Mesothelial cell of epicardium (in vitro differentiated cells): ENCODE measurements at places on chromosomes 4 and X. TPM values are rescaled to one million over a fixed set of nuclear protein-coding genes. Genes with fewer than 3 reads are reported as not detected.

Gene PROM1
- 11.6 to 13.7 TPM (median 12.4 TPM) in 3 replicates for total RNA-seq

GRCh38 chr4:87579478-87579877 lies 28.9 kb upstream of the DSPP start:
- H3K27me3 ChIP-seq, result no peaks in the 10 kb centered on the region
- H3K27ac ChIP-seq, result no peak overlapping the region

- peaks cover 10% of the 10 kb centered on the region for H3K36me3 ChIP-seq
- H3K27ac ChIP-seq, result no peak overlapping the region
- DNase-seq, result no peak
- H3K27me3 ChIP-seq, result no peaks in the 10 kb centered on the region
Observed at GRCh38 chr4:147461161-147461560, 19.7 kb upstream of the EDNRA start.

Gene PPARGC1A
- total RNA-seq, result 3.1 to 3.7 TPM (median 3.4 TPM) in 3 replicates

Gene C4orf50
- total RNA-seq, result 0.02 to 0.04 TPM in 2 of 3 replicates, not detected in the other

DNA sequence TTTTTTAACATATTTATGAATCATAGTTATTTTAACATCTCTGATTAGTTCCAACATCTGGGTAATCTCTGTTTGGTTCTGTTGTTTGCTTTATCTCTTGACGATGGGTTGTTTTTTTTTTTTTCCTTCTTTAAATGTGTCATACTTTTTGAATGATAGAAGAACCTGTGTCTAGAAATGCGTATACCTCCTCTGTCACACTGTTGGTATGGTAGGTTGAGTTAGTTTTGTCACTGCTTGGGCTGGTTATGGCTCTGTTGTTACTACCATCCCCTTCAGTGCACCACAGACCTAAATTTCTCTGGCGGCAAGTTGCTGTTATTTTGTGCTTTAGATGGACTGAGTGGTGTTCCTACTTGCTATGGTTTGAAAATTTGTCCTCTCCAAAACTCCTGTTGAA lies 16.8 kb downstream of the STIM2 start:
- no peak for DNase-seq
- peaks cover 20% of the 10 kb centered on the region for H3K36me3 ChIP-seq
- H3K27ac ChIP-seq, result no peak overlapping the region
- H3K4me1 ChIP-seq, result peaks cover 14% of the 10 kb centered on the region
- no peak overlapping the region for H3K4me3 ChIP-seq

DNA sequence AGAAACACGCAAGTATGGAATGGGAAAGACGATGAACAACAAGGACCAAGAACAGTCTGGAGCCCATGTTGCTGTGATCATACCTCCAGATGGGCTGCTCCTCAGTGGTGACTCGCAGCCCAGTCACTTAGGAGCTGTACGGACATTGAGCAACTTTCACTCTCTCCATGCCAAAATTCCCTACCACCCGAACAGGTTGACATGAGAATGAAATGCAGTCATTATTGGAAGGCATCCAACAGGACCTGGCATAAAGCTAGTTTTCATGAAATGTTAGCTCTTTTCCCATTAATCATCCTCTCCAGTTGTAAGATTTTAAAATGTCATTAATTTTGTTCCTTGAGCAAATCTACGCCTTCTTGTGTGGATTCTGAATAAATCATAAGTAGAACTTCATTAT lies 82.7 kb upstream of the GPM6B start:
- H3K36me3 ChIP-seq, result no peaks in the 10 kb centered on the region
- no peaks in the 10 kb centered on the region for H3K27me3 ChIP-seq
- no peak overlapping the region for H3K4me3 ChIP-seq
